Type B pancreatic cell (in vitro differentiated cells): ENCODE measurements at places on chromosomes 6 and 20. TPM values are rescaled to one million over a fixed set of nuclear protein-coding genes. Genes with fewer than 3 reads are reported as not detected.
A peak's percentile ranks its signal among the peaks of the same experiment; 100 is the strongest.

CCN6 gene
- not detected in 2 replicates for total RNA-seq

C20orf141 gene
- total RNA-seq = not detected in 2 replicates

DNA sequence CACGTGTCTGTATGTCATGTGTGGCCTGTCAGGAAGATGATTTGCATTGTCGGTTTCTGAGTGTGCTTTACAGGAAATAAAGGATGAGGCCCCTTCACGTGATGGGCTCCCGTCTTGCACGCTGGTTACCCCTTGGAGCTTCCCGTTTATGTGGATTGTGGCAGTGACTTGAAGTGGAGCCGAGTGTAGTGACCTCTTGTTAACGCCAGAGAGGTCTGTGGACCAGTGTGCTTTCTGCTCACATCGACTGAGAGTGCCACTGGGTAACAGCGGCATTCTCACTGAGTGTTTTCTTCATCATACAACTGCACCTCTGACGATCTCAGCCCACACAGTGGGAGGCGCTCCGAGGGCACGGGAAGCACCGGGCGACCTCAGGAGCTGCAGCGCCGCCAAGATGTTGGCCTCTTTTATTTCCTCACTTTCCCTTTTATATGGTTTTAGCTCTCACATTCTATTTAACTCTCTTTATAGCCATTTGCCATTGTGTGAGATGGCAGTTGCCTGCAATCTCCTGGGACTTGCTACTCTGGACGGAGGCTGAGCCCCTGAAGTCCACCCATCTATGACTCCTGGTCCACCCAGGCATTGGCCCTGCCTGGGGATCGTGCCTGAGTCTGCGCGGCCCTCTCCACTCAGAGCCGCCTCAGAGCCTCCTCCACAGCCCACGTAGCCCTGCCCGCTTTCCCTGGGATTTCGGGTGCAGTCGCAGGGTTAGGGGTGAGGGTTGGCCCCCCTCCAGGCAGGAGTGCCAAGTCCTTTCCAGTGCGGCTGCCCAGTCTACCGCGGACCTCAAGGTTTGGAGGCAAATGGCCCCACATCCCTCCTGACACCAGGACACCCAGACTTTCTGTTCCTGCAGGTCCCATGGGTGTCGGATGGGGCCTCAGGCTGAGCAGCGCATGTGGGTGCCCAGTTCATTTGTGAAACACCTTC is 238.9 kb downstream of the ERMARD start:
- DNase-seq = peak; percentile 55

TULP4 gene
- 94.1 and 109 TPM in 2 replicates for total RNA-seq

GRCh38 chr6:105941621-105942412 is 144.3 kb upstream of the PRDM1 start:
- no peak for DNase-seq

- DNase-seq = no peak
These were observed 54.1 kb downstream of the BPIFB1 start for GRCh38 chr20:33337119-33337518.

- no peak for DNase-seq
These were observed 2.7 kb downstream of the GUCA1A start for GRCh38 chr6:42175860-42176259.

- DNase-seq = no peak
These were observed 5.2 kb downstream of the SIRPA start for GRCh38 chr20:1900321-1900801.

FGD2 gene
- 0.10 TPM in 1 of 2 replicates, not detected in the other for total RNA-seq

GRCh38 chr20:57066126-57066900 is 200.1 kb downstream of the BMP7 start:
- no peak for DNase-seq

DNA sequence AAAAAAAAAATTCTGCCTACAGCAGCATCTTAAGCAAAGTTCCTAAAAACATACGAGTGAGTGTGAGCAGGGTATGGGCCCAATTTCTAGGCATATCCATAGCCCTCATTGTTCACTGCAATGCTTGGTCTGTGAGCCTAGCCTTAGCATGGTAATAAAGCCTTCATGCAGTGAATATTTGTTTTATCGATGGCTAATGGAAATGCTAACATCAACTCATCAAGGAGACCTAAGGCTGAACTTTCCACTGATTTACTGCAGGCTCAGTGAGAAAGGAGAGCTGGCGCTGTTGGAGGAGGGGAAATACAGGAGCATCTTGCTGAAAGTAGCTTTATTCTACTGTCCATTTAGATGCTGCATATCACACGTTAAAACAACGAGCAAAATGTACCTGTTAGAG is 139.6 kb upstream of the DTNBP1 start:
- no peak for DNase-seq

SLC22A2 gene
- total RNA-seq = not detected in 2 replicates

DNA sequence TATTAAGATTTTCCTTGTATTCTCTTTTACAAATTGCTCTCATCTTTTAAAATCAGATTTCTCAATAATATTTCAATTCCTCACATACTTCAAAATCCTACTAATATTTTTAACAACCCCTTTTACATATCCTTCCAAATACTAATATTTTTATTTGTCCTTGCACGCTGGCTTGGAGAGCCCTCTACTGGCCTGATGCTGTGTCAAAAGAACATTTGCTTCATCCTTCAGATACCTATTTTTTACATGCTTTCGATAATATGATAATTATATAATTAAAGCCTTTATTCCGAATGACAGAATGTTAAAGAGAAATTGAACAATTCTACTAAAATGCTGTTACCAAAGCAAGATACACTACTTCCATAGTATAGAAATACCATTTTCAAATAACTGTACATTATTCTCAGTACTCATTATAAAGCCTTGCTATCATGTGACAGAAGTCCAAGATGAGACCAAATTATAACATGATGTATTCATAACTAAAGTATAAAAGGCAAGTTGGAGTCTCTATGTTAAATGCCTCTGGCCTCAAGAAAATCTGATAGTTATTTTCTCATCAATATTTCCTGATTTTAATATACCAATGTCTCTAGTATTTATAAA is 39.0 kb upstream of the PLN start:
- no peak for DNase-seq

BIRC7 gene
- total RNA-seq = 1.2 TPM in 1 of 2 replicates, not detected in the other
